ENCODE measurements at places on chromosomes 12 and 14. TPM values are rescaled to one million over a fixed set of nuclear protein-coding genes. Genes with fewer than 3 reads are reported as not detected.

FAM181A gene
- not detected for total RNA-seq

TNS2 gene
- 185 TPM for total RNA-seq

C12orf54 gene
- not detected for total RNA-seq

TAS2R7 gene
- not detected for total RNA-seq

STAC3 gene
- total RNA-seq = not detected

POP5 gene
- total RNA-seq = 42.0 TPM

MGAT4C gene
- 1.1 TPM for total RNA-seq

PARP11 gene
- total RNA-seq = 3.9 TPM

TMEM132C gene
- 5.5 TPM for total RNA-seq

CLEC1B gene
- not detected for total RNA-seq

GPRC5A gene
- 2.9 TPM for total RNA-seq

NOXRED1 gene
- total RNA-seq = not detected

NFE2 gene
- total RNA-seq = 0.77 TPM

EFS gene
- 17.5 TPM for total RNA-seq

TAS2R31 gene
- not detected for total RNA-seq

SOAT2 gene
- 0.31 TPM for total RNA-seq

DBX2 gene
- not detected for total RNA-seq

CMAS gene
- 60.2 TPM for total RNA-seq

RHOF gene
- 15.7 TPM for total RNA-seq

DDX51 gene
- total RNA-seq = 12.9 TPM

AVPR1A gene
- 1.4 TPM for total RNA-seq

ACRBP gene
- not detected for total RNA-seq

ISM2 gene
- total RNA-seq = 0.31 TPM

FAM90A1 gene
- total RNA-seq = not detected

GYS2 gene
- not detected for total RNA-seq

Data from gastroesophageal sphincter (tissue), 4 donors.